ENCODE measurements at places on chromosomes 13 and 19.

DNA sequence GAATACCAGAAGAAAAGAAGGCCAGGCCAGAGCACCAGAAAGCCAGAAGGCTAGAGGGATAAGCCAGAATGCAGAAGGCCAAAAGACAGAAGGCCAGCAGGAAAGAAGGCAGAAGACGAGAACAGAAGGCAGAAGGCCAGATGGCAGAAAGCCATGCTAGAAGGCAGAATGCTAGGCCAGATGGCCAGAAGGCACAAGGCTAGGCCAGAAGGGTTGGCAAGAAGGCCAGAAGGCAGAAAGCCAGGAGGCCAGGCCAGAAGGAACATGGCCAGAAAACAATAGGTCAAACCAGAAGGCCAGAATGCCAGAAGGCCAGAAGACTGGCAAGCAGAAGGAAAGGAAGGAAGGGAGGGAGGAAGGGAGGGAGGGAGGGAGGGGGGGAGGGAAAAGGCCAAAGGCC lies 188.8 kb downstream of the TUBA3C start:
- no peak for DNase-seq

- DNase-seq: no peak
Measured at GRCh38 chr19:17074634-17075034, 618 bp downstream of the HAUS8 start.

DNA sequence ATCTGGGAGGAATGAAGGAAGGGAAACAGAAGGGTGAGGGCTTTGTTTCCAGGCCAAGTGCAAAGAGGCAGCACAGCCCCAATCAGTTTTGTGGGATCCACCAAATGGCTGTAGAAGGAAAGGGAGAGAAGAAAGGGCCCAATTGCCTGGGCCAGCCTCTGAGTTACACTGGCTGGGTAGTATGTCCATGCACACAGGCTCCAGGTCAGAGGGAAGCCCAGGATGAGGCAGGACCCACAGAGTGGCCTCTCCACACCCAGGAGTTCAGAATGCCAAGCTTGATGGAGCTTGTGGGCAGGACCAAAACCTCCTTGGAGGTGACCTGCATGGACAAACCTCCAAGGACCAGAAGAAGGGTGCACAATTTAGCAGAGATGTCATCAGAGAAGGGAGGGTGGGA lies 178.2 kb upstream of the TSHZ3 start:
- no peak for DNase-seq

DNA sequence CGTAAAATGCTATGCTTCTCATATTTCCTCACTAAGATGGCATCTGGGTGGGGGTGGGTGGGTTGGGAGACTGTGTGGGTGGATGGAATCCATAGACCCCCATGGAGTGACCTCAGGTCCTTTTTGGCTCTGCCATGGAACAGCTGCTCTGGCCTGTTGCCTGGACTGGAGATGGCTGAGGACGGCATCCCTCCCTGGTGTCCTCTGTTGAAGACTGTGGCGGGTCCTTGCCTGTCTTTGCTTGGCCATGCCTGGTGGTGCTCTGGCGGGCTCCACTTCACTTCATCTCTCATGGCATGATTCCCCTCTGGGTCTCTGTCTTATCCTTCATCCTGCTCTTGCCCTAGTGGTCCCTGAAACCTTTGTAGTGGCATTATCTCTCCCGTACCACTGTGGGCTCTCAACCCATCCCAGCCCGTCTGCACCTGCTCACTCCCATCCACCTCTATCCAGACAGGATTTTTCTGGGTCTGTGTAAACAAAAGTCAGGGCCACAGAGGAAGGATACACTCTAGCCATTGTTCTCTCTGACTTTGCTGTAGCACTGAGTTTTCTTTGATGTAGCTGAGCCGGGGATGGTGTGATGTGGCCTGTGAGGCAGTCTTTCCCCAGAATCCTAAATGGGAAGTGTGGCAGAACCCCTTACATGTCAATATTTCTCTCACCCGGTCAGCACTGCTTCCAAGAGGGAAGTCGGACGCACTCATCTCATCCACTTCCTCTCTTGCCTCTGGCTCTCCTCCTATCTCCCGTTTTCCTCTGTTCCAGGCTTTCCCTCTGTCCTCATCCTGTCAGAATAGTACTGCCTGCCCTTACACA lies 36.1 kb downstream of the WDFY2 start:
- peak; percentile 38 for DNase-seq

DNA sequence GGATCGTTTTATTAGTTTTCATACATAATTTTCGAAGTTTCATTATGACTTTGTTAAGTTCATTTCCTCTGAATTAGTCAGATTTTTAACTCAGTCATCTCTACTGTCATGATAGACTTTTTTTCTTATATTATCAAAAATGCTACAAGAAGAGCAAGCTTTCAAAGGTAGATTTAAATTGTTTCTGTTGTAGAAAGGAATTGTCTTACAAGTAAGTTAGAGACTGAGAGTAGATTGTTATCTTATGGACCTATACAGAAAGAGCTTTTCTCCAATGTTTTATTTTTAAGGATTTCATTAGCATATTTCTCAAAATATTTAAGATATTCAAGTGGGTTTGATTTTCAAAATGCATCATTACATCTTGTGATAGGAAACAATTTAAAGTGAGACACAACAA lies 2.7 kb downstream of the MAB21L1 start:
- DNase-seq: no peak

- DNase-seq: no peak
Measured at GRCh38 chr19:53583181-53583580, 45.2 kb downstream of the ZNF331 start.

DNA sequence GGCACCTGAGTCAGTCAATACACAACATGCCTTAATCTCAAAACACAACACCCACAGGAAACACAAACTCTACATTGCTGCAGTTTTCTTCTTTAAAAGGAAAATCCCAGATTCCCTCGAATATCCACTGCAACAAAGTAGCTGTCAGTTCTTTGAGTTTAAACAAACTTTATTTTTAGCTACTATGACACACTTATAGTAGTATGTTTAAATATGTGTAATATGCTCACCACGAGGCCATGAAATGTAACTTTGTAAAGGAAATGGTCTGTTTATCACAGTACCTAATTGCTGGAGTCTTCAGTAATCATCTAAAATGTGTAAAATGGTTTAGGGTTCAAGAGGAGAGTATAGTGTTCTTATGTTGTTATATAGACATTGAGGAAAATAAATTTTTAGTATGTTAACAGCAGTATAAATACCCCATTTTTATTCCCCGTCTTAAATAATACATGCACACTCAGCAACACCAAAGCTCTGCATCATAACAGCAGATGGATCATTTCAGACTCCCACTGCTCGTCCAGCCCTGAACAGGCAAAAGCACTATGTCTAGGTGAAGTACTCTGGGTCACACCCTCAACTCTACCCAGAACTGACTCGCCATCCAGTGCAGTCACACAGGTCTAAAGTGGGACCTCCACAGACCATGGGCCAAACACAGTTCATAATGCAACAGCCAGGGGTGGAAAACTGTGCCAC lies 20.6 kb downstream of the TUBGCP3 start:
- DNase-seq: no peak

- DNase-seq: no peak
Measured at GRCh38 chr13:75359266-75359665, 122.7 kb downstream of the TBC1D4 start.

DNA sequence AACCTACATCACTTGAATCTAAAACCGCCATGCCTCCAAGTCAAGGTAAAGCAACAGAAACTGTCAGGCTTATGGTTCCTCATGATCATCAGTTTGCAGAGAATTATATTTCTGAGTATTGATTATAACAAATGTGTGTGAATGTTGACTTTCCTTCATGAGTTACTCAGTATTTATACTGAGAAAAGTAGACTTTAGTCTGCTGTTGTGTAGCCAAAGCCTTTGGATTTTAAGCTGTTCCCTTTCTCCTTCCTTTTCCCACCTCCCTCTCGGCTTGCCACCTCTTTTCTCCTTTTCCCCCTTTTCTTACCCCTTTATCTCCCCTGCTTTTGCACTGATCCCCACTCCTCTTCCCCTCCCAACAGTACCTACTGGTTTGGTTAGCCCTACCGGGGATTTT lies 20.7 kb upstream of the GPR18 start:
- DNase-seq: no peak

GRCh38 chr19:7915250-7916102 lies 846 bp downstream of the TGFBR3L start:
- DNase-seq: no peak

GRCh38 chr19:56383826-56384605 lies 9.3 kb downstream of the ZNF582 start:
- no peak for DNase-seq

DNA sequence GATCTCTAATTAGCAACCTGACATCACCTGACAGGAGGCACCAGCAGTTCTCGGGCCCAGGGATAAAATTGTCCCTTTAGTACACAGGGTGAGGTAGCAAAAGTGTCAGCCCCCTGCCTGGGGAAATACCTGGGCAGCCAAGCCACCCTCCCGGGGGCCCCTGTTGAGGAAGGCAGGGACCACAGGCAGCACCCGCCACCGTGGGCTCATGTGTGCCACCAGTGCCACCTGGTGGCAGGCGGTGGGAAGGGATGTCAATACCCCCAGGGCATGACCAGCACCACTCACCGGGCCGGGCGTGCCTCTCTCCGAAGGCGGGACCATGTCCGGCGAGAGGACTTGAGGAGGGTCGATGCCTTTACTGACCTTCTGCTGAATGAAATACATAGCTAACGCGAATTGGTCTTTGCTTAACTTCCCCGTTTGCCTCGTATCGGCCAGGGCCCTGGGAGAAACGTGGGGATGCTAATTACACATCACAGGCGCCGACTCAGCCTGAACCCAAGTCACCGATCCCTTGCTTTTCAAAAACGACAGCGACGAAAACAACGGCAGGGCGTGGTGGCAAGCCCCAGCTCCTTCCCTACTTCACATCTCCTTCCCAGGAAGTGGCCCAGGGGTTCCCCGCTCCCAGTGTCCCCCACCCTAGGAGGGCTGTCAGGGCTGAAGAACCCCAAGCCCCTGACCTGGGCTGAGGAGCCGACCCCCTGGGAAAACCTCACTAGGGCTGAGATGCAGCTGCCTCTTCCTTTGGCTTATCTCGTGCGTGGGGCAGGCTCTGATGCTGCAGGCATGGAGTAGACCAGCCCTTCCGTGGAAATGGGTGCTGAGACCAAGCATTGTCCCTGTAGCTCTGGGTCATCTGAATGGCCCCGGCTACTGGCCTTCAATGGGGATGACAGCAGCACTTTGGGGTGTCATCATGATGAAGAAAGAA lies 53.8 kb downstream of the EPS15L1 start:
- peak; percentile 3 for DNase-seq

- DNase-seq: no peak
Measured at GRCh38 chr19:51807111-51807701, 12.2 kb downstream of the FPR3 start.

GRCh38 chr19:37977992-37978391 lies 71.0 kb downstream of the SIPA1L3 start:
- DNase-seq: peak; percentile 23

DNA sequence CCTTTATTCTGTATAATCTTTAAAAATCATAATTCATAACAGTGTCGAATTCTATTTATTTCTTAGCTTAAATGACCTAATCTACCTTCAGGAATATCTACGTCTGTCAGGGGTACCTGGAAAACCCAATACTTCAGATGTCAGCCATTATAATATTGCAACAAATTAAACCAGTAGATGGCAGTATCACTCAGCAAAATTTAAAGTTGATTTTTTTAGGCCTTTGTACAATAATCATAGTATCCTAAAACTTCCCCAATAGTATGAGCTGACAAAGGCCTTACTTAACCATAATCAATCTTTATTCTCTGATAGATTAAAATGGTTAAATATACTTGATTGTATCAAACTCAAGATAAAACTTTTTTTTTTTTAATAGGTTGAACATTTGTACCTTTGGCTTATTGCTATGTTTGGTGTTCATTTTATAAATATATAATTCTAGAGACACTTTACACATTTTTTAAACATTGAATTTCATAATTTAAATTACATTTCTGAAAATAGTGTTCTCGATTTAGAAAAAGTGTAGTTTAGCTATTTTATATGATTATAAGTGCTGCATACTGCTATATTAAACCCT lies 830.2 kb upstream of the SPRY2 start:
- DNase-seq: no peak

DNA sequence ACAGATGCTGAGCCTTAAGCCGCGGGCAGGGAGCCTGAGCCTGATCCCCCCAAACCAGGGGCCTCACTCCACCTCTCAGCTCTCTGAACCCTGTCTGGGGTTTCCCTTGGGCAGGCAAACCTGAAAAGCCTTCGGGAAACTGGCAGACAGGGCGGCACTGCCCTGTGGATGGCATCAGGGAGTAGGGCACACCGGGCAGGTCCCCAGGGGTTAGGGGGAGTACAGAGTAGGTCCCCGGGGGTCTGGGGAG lies 9.7 kb downstream of the MKNK2 start:
- no peak for DNase-seq

DNA sequence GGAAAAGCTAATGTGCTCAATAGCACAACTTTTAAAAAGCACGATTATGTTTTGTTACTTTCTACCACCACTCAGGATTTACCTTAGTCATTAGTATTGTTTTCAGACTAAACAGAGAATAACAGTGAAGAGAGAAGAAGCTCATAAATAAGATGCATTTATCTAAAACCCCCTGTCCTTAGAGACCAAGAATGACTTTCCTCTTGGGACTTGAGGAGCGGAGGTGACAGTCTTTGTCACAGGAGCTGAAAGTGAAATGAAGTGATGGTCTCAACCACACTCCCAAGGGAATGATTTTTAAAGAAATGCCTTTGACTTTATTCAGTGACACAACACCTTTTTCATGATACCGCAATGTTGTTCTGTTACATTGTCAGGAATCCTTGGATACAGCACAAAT lies 190.6 kb upstream of the NBEA start:
- no peak for DNase-seq

GRCh38 chr19:12912571-12912970 lies 6.5 kb downstream of the SYCE2 start:
- no peak for DNase-seq

DNA sequence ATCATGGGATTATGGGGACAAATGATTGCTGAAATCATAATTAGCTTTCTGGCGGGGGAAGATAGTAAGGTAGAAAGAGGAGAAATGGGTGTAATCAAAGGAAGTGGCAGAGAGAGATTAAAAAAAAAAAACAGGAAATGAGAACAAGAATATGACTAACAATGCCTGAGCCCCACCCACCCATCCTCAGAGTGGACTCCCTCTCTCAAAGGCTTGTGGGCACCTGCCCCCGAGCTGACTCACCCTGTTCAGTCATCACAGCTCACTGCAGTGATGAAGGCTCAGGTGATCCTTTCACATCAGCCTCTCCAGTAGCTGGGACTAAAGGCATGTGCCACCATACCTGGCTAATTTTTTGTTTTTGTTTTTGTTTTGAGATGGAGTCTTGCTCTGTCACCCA lies 26.4 kb upstream of the TPT1 start:
- DNase-seq: no peak
